ENCODE measurements at places on chromosomes 2 and 18.

GRCh38 chr2:119156105-119156890 is 2.3 kb downstream of the C1QL2 start:
- no peak for DNase-seq

DNA sequence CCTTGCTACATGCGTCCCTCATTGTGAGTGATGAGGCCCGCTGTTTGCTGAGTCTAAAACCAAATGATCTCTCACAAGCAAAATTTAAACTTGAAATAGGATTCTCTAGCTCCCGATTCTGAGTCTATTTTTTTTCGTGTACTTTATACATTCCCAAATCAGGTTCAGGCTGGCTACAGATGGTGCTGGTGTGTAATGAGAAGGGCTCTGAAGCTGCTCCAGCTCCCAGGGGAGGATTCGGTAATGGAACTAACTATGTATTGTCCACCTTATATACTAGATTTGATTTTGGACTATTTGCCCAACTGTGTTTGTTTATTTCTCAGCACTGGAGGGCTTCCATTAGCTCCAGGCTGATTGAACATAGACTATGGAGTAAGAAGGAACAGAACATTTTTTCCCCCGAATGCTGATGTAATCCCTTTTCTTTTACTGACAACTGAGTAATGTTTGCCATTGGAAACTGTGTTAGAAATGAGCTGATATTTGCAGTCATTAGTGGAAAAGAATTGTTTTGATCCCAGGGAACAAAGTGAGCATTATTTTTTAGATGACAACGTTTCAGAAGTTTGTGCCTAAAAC is 274.0 kb upstream of the FIGN start:
- no peak for DNase-seq

- no peak for DNase-seq
These were observed 320.5 kb upstream of the NCKAP5 start for GRCh38 chr2:133888621-133889219.

- DNase-seq, result no peak
These were observed 120.5 kb downstream of the CCBE1 start for GRCh38 chr18:59576541-59577385.

DNA sequence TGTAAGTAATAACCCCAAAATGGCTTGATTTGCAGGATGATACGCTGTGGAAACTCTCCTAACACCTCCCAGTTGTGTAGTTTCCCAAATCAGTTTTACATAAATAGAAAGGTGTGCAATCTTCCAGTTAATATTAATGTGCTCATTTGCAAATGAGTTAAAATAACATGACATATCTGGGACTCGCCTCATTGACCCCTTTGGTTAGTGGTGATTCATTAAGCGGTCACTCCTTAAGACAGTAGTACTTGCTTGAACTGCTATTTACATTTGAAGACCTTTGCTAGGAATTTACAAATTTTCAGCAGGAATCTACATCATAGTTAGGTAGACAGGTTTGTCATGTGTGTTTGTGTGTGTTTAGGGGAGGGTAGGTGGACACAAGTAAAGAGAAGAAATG is 1367.7 kb upstream of the CELF4 start:
- DNase-seq, result no peak

- no peak for DNase-seq
These were observed 275.9 kb downstream of the DCC start for GRCh38 chr18:52615943-52616342.

DNA sequence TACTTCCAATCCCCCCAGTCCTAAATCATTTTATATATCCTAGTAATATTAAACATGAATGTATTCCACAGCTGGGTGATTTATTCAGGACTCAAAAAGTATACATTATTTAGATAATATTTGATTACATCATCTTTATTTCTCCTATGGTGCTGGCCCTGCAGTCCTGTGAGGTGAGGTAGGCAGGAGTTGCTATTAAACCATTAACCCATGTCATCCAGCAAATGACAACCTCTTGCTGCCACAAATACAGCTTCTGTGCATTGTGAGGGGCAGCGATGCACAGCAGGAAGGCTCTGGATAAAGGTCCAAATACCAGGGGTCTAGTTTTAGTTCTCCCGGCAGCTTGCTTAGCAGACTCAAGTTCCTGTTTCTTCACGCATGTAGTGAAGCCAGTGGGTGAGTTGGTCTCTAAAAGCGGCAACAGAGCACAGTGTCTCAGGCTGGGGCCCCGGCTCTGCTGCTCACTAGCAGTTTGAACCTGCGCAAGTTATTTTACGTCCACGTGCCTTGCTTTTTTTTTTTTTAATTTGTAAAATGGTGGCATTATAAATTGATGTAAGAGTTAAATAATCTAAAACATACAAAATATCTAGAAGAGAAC is 36.1 kb downstream of the INSIG2 start:
- no peak for DNase-seq

DNA sequence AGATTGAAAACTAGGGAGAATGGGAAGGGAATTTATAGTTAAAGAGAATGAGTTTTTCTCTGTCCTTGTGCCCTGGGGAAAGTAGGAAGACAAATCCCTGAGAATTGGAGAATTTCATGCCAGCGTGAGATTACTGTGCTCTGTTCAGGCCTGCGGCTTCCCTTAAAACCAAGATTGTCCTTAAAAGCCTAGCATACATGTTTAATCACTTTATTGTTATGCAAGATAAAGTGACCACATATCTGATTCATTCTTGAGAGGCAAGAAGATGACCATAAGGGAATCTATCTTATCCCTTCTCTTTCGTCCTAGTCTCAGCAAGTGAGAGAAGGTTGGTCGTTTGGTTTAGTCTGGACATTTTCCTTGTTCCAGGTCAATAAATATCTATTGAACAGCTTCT is 75.9 kb downstream of the ADCYAP1 start:
- no peak for DNase-seq

DNA sequence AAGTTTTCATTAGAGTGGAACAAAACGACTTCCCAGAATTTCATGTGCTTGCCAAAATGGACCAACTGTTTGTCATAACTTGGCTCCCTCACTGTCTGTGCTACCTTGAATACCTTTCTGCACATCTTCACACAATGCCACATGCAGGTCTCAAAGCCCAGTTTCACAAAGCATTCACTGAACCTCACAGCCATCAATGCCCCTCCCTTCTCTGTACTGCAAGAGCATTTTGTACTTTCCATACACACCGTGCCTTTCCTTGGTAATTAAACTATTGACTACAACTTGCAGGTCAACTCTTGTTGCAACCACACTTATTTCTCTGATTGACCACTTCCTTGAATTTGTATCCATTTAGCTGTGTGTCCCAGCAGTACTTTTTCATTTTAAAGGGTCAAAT is 50.5 kb downstream of the PAX3 start:
- DNase-seq, result no peak

DNA sequence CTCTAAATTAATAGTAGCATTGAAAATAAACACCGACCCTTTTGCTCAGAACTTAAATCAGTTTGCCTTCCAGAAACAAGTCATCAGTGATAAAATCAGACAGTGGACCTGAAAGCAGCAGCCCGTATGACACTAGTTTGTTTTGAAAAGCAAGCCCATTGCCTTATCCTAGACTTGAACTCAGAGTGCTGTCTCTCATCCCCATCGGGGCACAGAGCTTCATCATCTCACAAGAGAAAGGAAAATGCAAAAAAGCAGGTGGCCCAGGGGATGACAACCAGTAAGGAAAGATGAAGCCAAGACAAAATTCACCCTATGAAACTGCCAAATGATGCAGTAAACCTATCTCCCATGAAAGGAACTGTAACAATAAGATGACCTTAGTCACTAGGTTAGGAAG is 71.2 kb downstream of the CERKL start:
- DNase-seq, result no peak

- DNase-seq, result no peak
These were observed 77.0 kb downstream of the PRKCE start for GRCh38 chr2:45728458-45728942.

GRCh38 chr2:241271706-241272302 is 43.7 kb downstream of the HDLBP start:
- peak; percentile 53 for DNase-seq

GRCh38 chr2:186977433-186978045 is 128.6 kb upstream of the ZSWIM2 start:
- DNase-seq, result no peak

GRCh38 chr2:11535899-11536344 is 2.1 kb downstream of the GREB1 start:
- no peak for DNase-seq

- DNase-seq, result no peak
These were observed 96.9 kb downstream of the COPS8 start for GRCh38 chr2:237182422-237183123.

DNA sequence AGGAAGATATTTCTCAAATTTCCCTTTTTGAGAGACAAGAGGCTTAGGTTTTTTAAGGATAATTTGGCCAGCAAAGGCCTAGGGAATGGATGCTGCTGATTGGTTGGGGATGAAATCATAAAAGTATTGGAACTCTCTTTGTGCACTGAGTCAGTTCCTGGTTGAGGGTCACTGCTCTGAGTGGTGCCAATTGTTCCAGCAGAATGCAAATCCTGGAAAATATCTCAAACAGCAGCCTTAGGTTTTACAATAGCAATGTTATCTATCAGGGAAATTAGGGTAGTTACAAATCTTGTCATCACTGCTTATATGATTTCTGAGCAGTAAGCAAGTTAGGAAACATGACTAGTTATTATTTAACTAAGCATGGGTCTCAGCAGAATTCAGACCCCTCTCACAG is 96.2 kb downstream of the RAD51AP2 start:
- no peak for DNase-seq

GRCh38 chr2:131365452-131365851 is 1.5 kb upstream of the RAB6D start:
- no peak for DNase-seq

DNA sequence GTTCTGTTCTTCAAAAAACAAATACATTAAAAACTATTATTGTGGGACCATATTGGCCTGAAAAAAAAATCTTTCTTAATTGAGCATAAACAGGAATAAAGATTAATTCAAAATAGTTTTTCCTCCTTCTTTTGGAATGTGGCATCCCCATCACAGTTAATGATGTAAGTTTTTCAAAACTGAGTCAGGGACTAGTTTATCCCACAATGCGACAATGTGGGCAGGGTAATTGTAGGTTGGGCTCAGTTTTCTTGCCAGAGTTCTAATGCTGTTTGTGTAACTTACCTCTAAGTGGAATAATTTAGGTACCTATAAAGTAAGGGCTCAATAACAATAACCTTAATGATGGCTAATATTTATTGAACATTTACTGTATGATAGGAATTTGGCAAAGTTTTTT is 82.0 kb downstream of the PMS1 start:
- DNase-seq, result no peak

DNA sequence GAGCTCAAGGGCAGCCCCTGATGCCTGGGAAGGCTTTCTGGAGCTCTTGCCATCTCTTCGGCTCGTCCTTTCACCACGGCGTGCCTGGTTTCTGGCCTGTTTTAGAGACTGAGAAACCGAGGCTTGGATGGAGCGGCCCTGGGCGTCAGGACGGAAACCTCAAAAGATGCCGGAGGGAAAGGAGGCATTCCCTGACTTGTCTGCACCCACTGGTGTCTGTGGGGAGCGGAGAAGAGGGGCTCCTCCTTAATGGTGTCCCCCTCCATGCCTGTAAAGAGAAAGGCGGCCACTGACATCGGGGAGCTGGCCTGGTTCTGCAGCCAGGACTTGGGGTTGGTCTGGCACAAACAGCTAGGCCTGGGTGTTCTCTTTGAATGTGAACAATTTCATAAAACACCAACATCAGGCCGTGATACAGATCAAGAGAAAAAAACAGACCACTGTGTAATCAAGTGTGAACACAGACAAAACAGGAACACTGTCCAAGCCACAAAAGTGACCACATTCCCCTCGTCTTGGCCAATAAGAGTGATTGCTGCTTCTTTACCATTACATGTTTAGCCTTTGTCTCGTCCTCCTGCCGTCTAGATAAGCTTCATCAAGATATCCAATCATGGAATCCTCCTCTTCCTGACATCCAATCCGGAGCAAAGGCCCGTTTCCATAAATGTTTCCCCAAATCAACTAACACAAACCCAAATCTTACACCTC is 633 bp upstream of the ILKAP start:
- no peak for DNase-seq

DNA sequence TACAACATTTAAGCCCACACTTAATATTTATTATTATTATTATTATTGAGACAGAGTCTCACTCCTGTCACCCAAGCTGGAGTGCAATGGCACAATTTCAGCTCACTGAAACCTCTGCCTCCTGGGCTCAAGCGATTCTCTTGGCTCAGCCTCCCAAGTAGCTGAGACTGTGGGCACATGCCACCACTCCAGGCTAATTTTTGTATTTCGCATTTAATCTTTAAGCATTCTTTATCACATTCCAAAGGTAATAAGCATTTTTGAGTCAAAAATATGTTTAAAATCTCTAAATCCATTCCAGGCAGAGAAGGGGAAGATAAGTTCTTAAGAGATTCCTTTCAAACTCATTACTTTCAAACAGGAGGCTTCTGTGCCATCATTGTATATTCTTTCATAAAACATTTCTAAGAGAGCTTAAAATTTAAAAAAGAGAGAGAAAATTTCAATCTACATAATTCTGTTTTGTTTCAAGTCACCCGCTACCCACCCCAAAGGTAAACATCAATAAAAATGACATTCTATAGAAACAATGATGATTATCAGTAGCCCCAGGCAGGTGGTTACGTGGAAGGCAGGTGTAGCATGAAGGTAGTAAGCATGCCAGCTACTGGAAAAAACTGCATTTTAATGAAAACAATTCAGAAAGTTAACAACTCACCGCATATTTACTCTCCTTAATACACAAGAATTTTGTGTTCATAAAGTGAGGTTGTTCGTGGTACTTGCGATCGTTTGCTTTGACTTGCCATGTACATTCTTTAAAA is 84.4 kb upstream of the NARS1 start:
- no peak for DNase-seq

DNA sequence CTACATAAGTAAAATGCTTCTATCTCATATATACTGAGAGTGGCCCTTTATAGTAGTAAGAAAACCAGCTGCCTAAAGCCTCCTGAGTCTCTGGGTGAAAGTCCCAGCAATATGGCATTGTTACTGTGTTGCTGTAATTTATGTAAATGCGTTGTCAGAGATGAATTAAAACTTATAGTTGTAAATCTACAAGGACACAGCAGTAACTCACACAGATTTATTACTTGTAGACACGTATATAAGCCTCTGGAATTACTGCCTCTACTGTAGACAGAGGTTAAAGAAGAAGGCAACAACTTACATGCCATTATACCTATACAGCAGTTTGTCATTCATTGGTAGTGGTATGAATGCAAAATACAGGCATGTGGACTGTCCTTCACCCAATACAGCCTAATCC is 169.1 kb upstream of the BOD1L2 start:
- no peak for DNase-seq

GRCh38 chr18:69817335-69817940 is 130.2 kb downstream of the CD226 start:
- no peak for DNase-seq

All from stimulated activated CD8-positive, alpha-beta memory T cell treated with anti-CD3 and anti-CD28 coated beads, Interleukin-15, amount 100 ng/mL, for 48 hours (primary cell).